ENCODE measurements at places on chromosomes 3 and 15.

- no peak for DNase-seq
These were observed 42.0 kb upstream of the ATP2B2 start for GRCh38 chr3:10547413-10547812.

DNA sequence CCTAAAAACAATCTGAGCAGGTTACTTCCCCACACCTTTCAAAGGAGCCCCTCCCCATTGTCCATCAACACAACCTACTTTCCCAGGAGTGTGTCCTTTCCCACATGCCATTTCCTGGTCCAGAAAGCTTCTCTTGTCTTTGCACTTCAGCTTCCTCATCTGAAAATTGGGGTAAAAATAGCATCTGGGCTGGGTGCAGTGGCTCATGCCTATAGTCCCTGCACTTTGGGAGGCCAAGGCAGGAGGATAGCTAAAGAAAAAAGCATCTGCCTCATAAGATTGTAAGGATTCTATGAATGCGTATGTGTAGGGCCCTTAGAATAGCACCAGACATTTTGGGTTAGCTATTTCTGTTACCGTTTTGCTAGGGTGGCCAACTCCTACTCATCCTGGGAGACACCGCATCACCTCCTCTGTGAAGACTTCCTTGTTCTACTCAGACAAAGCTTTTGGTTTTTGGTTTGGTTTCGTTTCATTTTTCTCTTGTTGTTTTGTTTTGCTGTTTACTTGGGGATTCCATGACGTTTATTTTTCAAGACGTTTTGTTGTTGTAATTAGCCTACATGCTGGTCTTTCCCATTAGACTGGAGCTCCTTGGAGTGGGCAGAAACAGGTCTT, 224.4 kb upstream of the TLE3 start:
- DNase-seq: no peak

DNA sequence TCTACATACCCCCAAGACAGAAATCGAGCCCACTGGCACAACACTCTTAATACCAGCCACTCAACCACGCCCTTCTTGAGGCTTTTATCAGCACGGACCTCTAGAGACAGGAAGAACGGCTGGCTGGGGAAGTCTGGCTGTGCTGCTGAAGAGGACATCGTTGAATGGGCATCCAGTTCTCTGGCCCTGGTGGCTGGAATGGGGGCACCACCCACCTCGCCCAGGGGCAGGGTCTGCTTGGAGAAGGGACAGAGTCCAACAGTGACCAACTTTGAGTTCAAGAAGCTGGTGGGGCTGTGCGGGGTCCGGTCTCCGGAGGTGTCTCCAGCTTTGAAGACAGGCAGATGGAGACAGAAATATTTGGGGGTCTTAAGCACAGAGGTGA, 77.5 kb downstream of the ATP10A start:
- DNase-seq: no peak

- DNase-seq: no peak
These were observed 50.0 kb downstream of the AMOTL2 start for GRCh38 chr3:134323966-134324962.

GRCh38 chr3:122903171-122903570, 108.3 kb downstream of the SLC49A4 start:
- DNase-seq: no peak

GRCh38 chr3:89795506-89795905, 688.1 kb downstream of the EPHA3 start:
- DNase-seq: no peak

DNA sequence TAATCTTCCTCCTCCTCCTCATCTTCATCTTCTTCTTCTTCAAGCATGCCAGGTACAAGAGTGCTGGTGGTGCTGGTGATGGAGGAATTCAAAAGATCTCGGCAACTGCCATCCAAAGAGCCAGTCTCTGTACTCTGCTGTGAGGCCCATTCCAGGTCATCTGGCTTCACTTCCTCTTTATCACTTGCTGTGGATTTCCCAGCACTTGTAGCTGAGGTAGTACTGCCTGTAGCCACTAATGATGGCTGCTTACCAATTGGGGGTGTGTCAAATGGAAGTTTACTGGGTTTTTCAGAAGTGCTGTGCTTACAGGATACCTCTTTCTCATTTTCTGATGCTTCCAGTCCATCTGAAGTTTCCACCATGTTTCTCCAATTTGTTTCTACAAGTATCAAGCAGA, 28.8 kb upstream of the SHC4 start:
- DNase-seq: no peak

GRCh38 chr3:182115328-182116015, 403.7 kb downstream of the SOX2 start:
- DNase-seq: no peak

GRCh38 chr3:70959506-70960291, 623.8 kb downstream of the FOXP1 start:
- DNase-seq: no peak

GRCh38 chr3:107260207-107260606, 117.0 kb upstream of the CCDC54 start:
- no peak for DNase-seq

- DNase-seq: no peak
These were observed 65.6 kb downstream of the WDR72 start for GRCh38 chr15:53693729-53694475.

- DNase-seq: no peak
These were observed 319.2 kb downstream of the SHQ1 start for GRCh38 chr3:72529081-72529480.

DNA sequence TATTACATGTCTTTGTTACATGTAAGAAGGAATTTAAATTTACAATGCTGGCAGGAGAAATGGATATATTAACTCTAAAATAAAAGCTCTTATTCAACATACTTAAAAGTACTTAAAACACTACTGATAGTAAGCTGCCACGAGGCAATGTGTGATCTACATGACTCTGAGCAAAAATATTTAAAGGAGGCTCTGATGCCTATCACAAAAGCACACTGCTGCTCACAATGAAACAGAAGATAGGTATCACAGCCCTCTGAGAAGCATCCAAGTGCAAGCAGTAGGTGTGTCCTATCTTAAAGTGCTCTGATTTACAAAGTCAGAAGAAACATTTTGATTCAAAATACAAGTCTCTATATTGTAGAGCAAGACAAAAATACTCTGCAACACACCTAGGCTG, 371.2 kb upstream of the WNT5A start:
- no peak for DNase-seq

DNA sequence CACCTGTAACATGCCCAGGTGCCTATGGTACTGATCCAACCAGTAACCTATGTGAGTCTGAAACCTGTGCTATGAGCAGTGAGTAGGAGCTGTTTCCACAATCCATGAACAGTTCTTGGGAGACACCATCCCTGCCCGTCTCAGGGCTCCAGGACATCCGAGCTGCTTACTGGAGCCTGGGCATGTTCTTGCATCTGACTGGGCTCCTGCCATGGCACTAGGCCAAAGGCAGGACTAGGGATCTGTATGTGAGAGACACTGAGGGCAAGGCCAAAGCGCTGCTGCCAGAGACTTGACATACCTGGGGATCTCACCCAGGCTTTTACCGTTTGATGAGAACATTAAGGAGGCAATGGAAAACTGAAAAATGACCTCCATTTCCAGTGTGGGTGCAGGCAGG, 59.8 kb downstream of the WDR76 start:
- DNase-seq: no peak

- DNase-seq: no peak
These were observed 95.6 kb downstream of the CD200R1L start for GRCh38 chr3:112751061-112751460.

GRCh38 chr3:176937541-176937940, 259.7 kb downstream of the TBL1XR1 start:
- no peak for DNase-seq

GRCh38 chr15:97993310-97993738, 32.8 kb downstream of the ARRDC4 start:
- DNase-seq: no peak

DNA sequence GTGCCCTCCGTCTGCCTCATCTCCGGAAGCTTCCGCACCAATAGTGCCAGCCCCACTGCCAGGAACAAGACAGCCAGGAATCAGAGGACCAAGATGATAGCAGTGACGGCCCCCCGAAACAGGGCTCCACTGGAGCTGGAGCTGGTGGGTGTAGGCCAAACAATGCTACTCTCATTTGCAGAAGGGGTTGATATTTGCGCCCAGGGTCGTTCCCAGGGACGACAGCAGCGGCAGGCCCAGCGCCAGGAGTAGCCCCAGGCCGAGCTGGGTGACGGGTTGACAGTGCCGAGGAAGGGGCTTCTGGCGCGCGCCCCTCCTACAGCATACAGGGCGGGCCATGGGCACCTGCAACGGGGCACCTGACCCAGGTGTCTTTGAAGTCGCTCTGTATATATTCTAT, 301.4 kb downstream of the CNTN6 start:
- DNase-seq: no peak

- no peak for DNase-seq
These were observed 68.0 kb upstream of the WNT7A start for GRCh38 chr3:13947912-13948311.

DNA sequence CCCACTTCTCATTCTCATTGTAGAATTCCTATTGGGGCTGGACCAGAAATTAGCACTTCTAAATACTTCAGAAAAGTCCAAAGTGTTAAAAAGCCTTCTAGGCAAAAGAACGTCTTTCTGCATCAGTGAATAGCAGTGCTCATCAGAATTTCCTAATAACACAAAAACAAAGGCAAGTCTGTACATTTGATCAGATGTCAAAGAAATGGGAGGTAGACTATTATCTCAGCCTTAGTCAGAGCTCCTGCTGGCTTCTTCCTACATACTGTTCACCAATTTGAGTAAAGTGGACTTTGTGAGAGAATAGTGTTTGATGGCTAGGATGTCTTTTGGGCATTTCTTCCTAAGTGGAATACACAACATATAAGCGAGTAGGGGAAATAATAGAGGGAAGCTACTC, 48.7 kb downstream of the FOXB1 start:
- DNase-seq: no peak

DNA sequence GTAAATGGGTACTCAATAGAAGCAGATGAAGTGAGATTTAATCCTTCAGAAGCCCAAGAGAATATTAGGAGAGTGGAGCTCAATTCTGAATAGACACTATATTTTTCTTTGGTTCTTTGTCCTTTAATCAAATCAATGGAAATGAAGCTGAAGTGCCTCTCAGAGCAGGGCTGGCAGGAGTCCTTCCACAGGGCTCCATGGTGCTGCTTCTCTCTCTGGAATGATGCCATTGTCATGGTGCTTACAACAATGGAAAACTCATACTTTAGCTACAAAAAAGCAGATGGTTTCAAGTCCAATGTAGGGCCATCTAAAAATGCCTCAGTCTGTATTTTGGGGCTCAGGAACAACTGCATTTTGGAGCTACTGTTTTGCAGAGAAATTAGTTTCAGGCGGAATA, 125.1 kb downstream of the SNRK start:
- DNase-seq: no peak

DNA sequence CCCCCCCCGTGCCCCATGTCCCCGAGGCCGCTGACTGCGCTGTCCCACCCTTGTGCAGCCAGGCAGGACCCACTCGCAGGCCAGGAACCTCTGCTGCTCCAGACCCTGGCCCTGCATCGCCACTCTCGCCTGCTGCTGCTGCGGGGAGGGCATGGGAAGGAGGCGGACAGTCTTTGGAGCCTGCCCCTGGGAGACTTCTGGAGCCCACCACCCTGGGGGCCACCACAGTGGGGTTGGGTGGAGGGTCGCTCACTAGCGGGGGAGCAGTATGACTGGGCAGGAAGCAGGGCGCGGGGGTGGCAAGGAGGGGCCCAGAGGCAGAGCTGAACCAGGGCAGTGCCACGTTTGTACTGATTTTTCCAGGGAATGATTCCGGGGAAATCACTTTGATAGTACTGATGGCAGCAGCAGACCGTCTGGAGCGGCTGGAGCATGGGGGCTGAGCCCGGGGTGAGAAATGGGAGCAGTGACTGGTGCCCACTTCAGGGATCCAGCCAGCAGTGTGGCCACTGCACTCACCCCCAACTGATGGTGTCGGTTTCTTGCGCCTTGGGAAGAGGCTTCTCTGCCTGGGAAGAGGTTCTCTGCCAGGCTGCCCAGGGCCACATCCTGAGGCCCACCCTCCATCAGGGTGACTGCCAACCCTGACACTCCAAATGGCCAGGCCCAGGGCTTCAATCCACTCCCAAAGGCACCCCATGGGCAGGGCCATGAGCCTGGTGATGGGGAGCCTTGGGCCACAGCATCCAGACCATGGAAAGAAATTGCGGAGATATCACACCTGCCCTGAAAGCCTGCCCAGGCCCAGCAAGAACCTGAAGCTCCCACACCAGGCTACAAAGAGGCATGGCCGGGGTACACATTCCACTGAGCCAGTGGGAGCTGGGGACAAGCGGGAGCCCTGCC, 53.7 kb downstream of the LSAMP start:
- DNase-seq: no peak

DNA sequence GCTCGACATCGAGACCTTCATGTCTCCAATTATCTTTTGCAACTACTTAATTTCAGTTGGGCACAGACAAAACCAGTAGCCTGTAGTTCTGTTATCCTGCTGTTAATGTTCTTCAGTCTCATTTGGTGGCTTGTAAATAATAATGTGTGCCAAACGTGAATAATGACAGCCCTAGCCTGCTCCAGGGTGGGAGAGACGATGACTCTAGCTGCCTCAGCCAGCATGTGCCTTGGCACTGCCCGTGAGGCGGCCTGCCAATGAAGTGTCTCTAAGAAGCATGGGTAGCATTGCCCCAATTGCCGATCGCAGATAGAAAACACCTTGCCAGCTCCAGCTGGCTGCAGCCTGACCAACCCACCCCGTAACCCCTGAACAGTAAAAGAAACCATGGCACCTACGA, 58.8 kb downstream of the ASB7 start:
- DNase-seq: no peak

GRCh38 chr3:152317184-152317583, 48.5 kb downstream of the MBNL1 start:
- no peak for DNase-seq

DNA sequence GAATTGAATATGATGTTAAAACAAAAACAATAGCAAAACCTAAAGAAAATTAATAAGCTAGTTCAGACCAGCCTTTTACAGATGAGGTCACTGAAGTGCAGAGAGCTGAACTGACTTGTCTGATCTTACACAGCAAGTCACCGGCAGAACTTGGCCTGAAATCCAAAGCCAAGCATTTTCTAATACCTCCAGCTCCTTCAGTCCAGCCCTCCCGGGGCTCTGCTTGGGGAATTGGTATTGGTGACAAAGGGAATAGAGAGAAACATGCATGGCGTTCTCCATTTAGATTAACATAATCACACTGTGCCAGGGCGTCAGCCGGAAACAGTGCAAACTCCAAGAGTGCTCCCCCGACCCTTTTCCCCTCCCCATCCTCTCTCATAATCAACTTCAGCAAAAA, 14.1 kb upstream of the ZSCAN2 start:
- no peak for DNase-seq

- no peak for DNase-seq
These were observed at the start of the genes FOXL2 and FOXL2NB for GRCh38 chr3:138946663-138947494. Gene FOXL2, minus strand, starts transcription at chr3:138947137. Its CDS starts 415 bp downstream, at chr3:138946722. Gene FOXL2NB, plus strand, starts transcription at chr3:138947217. Its CDS starts 148 bp downstream, at chr3:138947365.

DNA sequence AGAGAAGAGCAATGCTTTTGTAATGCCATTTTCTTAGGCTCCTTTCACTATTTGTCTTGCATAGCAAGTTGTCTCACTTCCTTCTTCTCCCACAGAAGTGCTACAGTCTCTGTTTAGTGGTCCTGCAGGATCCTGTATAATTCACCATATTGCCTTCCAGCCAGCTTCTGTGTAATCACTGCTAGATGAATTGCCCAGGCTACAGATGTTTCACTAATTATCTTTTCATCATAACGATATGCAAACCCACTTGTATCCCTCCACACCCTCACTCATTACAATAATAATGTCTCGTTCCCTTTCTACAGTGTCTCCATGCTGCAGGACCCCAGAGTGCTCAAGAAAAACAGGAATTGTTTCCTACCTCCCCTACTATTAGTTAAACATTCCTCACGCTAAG, 402.9 kb downstream of the TBL1XR1 start:
- no peak for DNase-seq
